Tracheal epithelial cell (primary cell): ENCODE measurements at places on chromosomes 3 and 15. TPM values are rescaled to one million over a fixed set of nuclear protein-coding genes. Genes with fewer than 3 reads are reported as not detected.

BRK1 gene
- total RNA-seq = 104 and 115 TPM in 2 replicates

ESYT3 gene
- 0.43 and 0.48 TPM in 2 replicates for total RNA-seq

TMEM207 gene
- not detected in 2 replicates for total RNA-seq

OR4M2 gene
- not detected in 2 replicates for total RNA-seq

POPDC2 gene
- not detected in 2 replicates for total RNA-seq

IL17RE gene
- 2.6 and 2.7 TPM in 2 replicates for total RNA-seq

CLEC3B gene
- not detected in 2 replicates for total RNA-seq

ZCWPW2 gene
- 0.21 and 0.24 TPM in 2 replicates for total RNA-seq

ROBO1 gene
- 25.4 and 32.3 TPM in 2 replicates for total RNA-seq

GOLGA6L4 gene
- 0.21 and 0.96 TPM in 2 replicates for total RNA-seq

LMLN gene
- total RNA-seq = 4.7 and 5.3 TPM in 2 replicates

FEZF2 gene
- not detected in 2 replicates for total RNA-seq

TLR9 gene
- total RNA-seq = under 0.01 TPM in 1 of 2 replicates, not detected in the other

CADPS gene
- under 0.01 TPM in 1 of 2 replicates, not detected in the other for total RNA-seq

THAP10 gene
- 0.64 and 0.72 TPM in 2 replicates for total RNA-seq

COPG1 gene
- 107 and 172 TPM in 2 replicates for total RNA-seq

TMEM108 gene
- not detected in 2 replicates for total RNA-seq

ZPLD1 gene
- 1.7 and 12.8 TPM in 2 replicates for total RNA-seq

AGBL1 gene
- not detected in 2 replicates for total RNA-seq

CSK gene
- 22.4 and 30.1 TPM in 2 replicates for total RNA-seq

GABRA5 gene
- total RNA-seq = not detected in 2 replicates

C3orf20 gene
- total RNA-seq = not detected in 2 replicates

WDR93 gene
- total RNA-seq = not detected in 2 replicates

ADPRH gene
- 1.1 and 1.7 TPM in 2 replicates for total RNA-seq

SEMA3F gene
- total RNA-seq = 65.3 and 87.8 TPM in 2 replicates

SCAPER gene
- total RNA-seq = 7.0 and 9.8 TPM in 2 replicates

JAGN1 gene
- total RNA-seq = 24.8 and 28.1 TPM in 2 replicates

TRPM1 gene
- total RNA-seq = under 0.01 TPM in 1 of 2 replicates, not detected in the other

ISLR2 gene
- not detected in 2 replicates for total RNA-seq
